Epithelial cell of proximal tubule (primary cell): ENCODE measurements at places on chromosomes 11 and 22. TPM values are rescaled to one million over a fixed set of nuclear protein-coding genes. Genes with fewer than 3 reads are reported as not detected.

Gene SAA1
- 46.7 and 69.7 TPM in 2 replicates for total RNA-seq

Gene MAPK8IP2
- 0.23 and 0.43 TPM in 2 replicates for total RNA-seq

DNA sequence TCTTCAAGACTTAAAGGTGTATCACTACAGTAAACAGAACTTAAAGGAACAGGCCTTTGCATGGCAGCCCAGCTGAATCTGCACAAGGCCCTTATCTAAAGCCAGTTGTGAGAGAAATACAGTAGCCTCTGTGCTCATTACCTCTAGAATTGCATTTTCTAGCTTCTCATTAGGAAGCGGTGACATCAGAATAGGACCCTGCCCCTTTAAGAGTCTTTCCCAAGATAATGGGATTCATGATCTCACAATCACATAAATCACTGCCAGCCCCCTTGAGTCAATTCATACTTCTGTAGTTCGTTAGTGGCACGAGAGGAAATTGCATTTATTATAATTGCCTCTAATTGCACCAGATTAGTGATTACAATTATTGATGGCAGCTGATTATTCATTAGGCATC lies 170.3 kb downstream of the NTM start:
- DNase-seq, result no peak

DNA sequence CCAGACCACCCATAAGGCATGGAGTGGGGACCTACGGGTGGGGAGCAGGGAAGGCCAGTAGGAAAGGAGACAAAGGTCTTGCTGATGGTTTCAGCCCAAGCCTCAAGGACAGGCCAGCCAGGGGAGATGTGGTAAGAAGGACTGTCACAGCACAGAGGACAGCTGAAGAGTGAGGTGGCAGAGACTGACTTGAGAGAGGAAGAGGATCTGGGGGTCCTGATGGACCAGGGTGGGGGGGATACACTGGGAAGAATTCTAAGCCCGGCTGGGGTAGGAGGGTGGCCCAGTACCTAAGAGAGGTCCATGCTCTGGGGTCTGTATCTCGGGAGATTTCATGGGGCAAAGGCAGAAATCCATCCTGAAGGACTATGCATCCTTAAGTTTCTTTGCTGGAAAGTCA lies 66.1 kb upstream of the THY1 start:
- no peak for DNase-seq

DNA sequence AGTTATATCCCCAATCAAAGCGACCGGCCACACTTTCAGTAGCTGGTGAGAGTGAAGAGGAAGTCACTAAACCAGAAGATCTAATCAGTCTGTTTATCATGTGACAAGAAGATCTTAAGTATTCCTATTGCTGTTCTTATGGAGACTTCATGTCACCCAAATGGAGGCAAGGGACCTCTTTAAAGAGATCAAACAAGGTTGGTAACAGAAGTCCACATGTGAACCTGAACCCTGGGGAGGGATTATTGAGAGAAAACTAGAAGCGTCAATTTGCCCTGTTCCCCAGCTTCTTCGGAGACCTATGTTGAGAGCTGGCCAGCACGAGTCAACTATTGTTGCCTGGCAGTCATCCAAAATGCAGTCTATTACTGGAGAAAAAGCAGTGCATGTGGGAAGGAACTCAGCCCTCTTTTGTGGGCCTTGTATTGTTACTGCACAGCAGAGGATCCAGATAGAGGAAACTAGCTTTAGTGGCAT lies 76.9 kb upstream of the CTSC start:
- no peak for DNase-seq

Gene CD3G
- not detected in 2 replicates for total RNA-seq

- DNase-seq, result no peak
Observed at GRCh38 chr22:50705219-50705691, 32.6 kb downstream of the SHANK3 start.

Gene CD81
- total RNA-seq, result 179 and 183 TPM in 2 replicates
